ENCODE measurements at places on chromosomes 12 and 14. TPM values are rescaled to one million over a fixed set of nuclear protein-coding genes. Genes with fewer than 3 reads are reported as not detected.

Gene PROX2
- total RNA-seq = not detected

Gene TGM1
- 1.1 TPM for total RNA-seq

Gene GPRC5D
- total RNA-seq = not detected

Gene NANOG
- total RNA-seq = not detected

Gene GMPR2
- total RNA-seq = 63.4 TPM

Gene HSPB8
- total RNA-seq = 6.0 TPM

Gene KCNK10
- total RNA-seq = not detected

Gene PPP2R5C
- total RNA-seq = 118 TPM

Gene TEDC1
- total RNA-seq = 19.0 TPM

Gene CCDC196
- total RNA-seq = not detected

Gene VASH1
- total RNA-seq = 52.8 TPM

Gene RND1
- 0.57 TPM for total RNA-seq

Gene SLCO1C1
- total RNA-seq = 2.5 TPM

Gene CD163
- not detected for total RNA-seq

Gene TOMM20L
- total RNA-seq = not detected

Gene ITGB7
- total RNA-seq = not detected

Gene APOF
- not detected for total RNA-seq

Gene SCAF11
- 201 TPM for total RNA-seq

Gene SERPINA12
- not detected for total RNA-seq

Gene ASCL1
- total RNA-seq = not detected

Gene PTHLH
- total RNA-seq = 4.1 TPM

Gene OR6C2
- total RNA-seq = not detected

Gene P2RX2
- total RNA-seq = not detected

Gene KERA
- total RNA-seq = not detected

Gene WIF1
- total RNA-seq = not detected

Gene M6PR
- total RNA-seq = 117 TPM

Gene PLEKHD1
- total RNA-seq = 0.07 TPM

Gene TAS2R42
- total RNA-seq = not detected

Gene PPP1R36
- 0.29 TPM for total RNA-seq

Gene COX8C
- total RNA-seq = not detected

Gene ADSS1
- 2.3 TPM for total RNA-seq

Gene LRFN5
- total RNA-seq = 0.07 TPM

Gene CAMKK2
- 28.5 TPM for total RNA-seq

Gene CEBPE
- not detected for total RNA-seq

Gene MGP
- total RNA-seq = 76.1 TPM

Gene CCDC175
- not detected for total RNA-seq

All from thoracic aorta endothelial cell (primary cell).